Thymus (tissue), 14 donors: ENCODE measurements at places on chromosomes 5 and 9.

DNA sequence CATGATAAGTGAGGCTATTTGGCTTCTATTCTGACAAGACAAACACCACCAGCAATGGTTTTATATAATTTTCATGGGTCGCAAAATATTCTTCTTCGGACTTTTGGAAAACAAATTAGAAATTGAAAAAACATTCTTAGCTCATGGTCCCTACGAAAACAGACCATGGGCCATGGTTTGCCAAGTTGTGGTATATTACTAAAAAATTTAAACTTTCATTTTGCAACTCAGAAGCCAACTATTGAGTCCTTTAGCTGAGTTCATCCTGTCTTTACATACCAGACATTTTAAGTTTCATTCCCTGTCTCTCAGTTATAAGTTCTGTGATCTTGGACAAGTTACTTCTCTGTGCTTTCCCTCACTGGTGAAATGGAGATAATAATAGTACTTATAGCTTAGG, 198.1 kb downstream of the CSNK1G3 start:
- DNase-seq, result no peak

GRCh38 chr9:21677834-21678233, 124.6 kb upstream of the MTAP start:
- DNase-seq, result no peak

DNA sequence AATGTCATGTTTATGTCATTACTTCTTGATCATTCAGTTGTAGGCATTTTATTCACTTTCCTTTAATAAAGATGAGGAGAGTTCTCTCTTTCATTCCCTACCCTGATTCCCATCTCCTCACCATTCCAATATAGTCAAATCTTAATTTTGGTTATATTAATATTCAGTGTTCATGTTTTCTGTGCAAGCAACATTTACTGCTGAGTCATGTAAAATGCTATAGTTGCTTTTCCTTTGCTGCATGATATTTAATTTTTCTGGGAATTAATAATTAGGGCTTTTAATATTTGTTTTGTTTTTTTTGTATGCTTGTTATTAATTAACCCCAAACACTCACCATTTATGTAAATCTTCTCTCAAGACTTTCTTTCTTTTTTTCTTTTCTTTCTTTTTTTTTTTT, 18.5 kb downstream of the POU4F3 start:
- no peak for DNase-seq

DNA sequence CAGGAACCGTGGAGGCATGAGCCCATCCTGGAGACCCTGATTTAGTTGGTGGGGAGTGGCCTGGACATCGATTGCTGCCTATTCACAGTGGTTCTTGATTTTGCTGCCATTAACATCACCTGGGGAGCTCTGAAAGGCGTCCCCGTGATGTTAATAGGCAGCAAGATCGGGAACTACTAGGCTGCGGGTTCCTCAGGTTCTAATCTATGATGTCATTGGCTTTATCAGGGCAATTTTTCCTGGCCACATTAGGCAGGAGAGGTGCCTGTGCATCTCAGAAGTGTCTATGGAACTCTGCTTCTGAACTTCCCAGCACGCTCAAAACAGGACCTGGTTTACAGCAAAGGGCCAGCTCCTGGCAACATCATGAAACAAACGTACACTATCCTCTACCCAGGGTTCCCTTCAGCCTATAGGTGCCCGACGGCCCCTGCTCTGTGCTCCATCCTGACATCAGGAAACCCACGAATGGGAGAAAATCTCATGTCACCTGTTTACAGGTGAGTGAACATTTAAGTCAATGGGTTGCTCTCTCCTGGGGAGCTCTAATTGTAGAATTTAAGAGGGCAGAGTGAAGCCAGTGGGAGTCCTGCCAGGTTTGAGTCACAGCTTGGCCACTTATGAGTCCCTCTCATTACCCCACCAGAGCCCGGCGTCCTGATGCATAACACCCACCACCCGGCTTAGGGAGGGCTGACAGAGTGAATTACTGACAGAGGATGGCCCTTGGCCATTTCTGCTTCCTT, 49.4 kb downstream of the ROPN1L start:
- no peak for DNase-seq

DNA sequence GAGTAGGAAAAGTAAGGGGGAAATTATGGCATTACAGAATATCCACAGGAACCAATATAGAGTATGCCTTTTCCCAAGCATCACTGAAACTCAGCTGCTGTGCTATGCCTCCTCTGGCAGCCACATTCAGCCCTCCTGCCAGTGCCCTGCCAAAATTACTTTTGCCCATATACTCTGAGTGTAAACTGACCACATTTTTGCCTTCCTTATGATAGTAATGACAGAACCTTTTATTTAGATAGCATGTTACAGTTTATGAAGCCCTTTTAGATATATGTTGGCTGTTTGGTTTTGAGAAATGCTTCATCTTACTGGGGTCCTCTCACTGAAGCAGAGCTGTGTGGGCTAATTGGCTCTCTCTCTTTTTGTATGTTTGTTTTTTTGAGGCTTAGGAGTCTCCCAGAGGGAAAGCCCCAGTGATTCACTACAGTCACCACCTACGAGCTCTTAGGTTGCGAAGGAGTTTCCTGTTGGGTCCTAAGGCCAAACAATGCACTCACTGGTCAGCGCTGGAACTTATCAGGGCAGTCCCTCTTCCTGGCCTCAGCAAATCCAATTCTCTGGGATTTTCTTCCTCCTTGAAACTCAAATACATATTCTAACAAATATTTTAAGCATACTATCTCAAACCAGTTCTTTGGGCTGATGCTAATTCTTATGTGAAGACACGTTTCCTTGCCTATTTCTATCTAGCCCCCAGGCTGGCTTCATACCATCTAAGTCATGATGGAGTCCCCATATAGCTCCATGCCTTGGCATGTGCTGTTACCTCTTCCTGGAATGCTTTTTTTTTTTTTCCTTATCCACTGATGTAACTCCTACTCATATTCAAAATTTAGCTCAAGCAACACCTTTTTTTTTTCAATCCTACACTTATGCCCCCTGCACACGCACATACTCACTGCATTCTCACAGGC, 3.7 kb downstream of the PHF24 start:
- DNase-seq, result no peak

DNA sequence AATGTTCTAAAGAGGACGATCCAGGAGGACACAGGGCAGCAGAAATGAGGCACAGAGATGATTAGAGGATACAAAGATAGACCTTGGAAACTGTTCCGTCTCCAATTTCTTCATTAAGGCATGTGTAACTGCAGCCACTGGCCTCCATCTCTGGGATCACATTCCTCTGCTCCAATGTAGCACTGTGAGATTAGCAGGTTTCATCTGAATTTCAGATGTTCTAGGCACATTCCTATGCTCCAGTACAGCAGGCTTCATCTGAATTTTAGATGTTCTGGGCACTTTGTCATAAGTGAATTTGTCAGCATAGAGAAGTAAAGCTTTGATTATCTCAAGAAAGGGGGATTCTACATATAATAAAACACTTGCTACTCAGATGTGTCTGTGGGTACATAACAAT, 671.4 kb downstream of the MTRR start:
- DNase-seq, result no peak

DNA sequence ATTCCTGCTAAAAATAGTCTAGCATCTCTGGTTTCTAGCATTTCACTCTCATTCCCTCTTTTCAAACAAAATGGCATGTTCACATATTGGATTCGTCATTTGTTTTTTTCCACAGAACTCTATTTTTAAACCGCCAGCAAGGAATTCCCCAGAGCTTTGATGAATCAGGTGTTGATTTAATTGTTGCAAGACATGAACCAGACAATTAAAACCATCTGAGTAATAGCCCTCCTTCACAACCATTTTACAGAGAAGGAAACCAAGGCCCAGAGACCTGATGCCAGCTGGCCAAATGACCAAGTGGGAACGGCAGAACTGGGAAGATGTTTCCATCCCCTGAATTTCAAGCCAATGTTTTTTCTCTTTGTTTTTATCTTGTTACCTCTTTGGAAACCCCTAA, 167.0 kb downstream of the CAAP1 start:
- no peak for DNase-seq

GRCh38 chr9:94907264-94907936, 180.9 kb downstream of the AOPEP start:
- DNase-seq, result no peak
